GM23338 (cell line): ENCODE measurements at places on chromosomes 3 and 15. TPM values are rescaled to one million over a fixed set of nuclear protein-coding genes. Genes with fewer than 3 reads are reported as not detected.

DNA sequence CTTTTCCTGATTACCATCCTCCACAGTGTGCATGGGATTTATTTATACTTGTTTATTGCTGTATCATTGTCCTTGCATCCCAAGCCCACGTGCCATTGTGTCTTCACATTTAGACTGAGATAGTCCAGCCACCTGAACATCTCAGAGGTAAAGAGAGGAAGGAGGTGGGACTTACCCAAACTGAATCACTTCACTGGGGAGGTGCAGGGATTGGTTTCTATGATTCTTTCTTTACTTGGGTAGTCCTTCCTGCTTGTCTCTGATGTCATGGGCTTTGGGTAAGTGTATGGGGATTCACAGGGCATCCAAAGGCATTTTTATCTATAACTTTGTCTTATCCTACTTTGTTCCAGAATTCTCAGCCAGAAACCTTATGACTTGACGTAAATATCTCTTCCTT is 141.5 kb upstream of the UMPS start:
- H3K4me1 ChIP-seq = peaks cover 40% of the 10 kb centered on the region
- no peak overlapping the region for H3K27ac ChIP-seq
- no peak for DNase-seq
- no peaks in the 10 kb centered on the region for H3K36me3 ChIP-seq
- peaks cover 44% of the 10 kb centered on the region for H3K27me3 ChIP-seq
- H3K4me3 ChIP-seq = no peak overlapping the region

GRCh38 chr15:90495067-90495466 is 34.7 kb upstream of the CRTC3 start:
- H3K27me3 ChIP-seq = no peaks in the 10 kb centered on the region
- no peak overlapping the region for H3K27ac ChIP-seq
- DNase-seq = no peak
- H3K36me3 ChIP-seq = peaks cover 59% of the 10 kb centered on the region
- no peak overlapping the region for H3K4me3 ChIP-seq

GRCh38 chr3:1752205-1752604 is 346.5 kb upstream of the CNTN4 start:
- no peak overlapping the region for H3K4me3 ChIP-seq
- DNase-seq = no peak
- H3K27me3 ChIP-seq = no peaks in the 10 kb centered on the region
- no peak overlapping the region for H3K27ac ChIP-seq
- H3K36me3 ChIP-seq = 0 out of 2 replicates have a peak, but pooled peaks cover 3% of the 10 kb centered on the region
- no peaks in the 10 kb centered on the region for H3K4me1 ChIP-seq

- H3K4me1 ChIP-seq = no peaks in the 10 kb centered on the region
- DNase-seq = no peak
- H3K27ac ChIP-seq = no peak overlapping the region
- H3K4me3 ChIP-seq = no peak overlapping the region
- H3K27me3 ChIP-seq = no peaks in the 10 kb centered on the region
Measured at GRCh38 chr3:170751083-170751898, 118.7 kb downstream of the RPL22L1 start.

SENP2 gene
- total RNA-seq = 80.3 and 119 TPM in 2 replicates
